ENCODE measurements at places on chromosomes 4 and X.

DNA sequence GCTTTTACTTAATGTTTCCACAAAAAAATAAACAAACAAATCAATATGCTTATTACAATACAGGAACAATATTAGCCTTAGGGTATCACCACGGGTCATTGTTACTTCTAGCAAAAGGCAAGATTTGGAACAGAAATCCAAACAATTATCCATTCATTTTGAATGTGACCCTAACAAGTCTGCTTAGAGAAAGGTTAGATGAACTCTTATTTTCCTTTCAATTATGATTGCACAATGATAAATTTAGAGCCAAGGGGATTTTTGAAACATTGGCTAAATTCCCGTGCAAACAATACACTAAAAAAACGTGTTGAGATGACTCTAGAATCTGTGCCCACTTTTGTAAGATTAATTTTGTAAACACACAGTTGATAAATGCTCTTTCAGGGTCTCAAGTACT lies 474.7 kb downstream of the PCDH7 start:
- DNase-seq, result no peak

DNA sequence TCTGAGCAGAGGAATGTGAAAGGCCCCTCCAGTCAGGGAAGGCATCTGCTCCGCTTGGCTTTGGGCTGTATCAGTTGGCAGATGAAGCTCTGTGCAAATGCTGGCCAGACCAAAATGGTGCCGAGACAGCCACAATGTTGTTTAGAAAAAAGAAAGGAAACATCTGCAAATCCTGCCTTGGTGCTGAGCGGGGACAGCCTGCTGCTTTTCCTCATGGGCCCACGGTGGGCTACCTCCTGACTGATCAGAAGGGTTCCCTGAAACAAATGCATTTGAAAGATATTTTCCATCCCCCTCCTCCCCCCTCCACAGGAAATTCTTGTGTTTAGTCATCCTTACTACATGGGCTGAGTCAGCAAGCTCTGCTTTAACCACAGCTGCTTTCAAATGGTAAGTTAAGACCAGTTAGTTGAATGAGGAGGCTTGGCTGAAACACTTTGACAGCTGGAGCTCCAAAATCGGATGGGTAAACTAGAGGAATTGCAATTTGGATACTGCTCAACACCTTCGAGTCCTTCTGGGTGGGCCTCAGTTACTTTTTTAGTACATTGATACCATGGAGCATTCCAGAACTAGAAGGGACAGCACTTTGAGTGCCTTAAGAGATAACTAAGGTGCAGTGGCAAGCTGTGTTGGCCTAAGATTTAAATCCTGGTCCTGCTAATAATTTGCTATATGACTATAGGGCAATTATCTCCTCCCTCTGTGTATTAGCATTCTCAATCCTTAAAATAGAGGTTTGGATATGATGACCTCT lies 36.0 kb downstream of the PLAC1 start:
- peak; percentile 42 for DNase-seq

- no peak for DNase-seq
These were observed 98.3 kb downstream of the GK start for GRCh38 chrX:30751497-30751896.

- no peak for DNase-seq
These were observed 1.9 kb downstream of the SLC9A7 start for GRCh38 chrX:46757052-46757451.

- peak; percentile 48 for DNase-seq
These were observed 14.1 kb downstream of the RAB40AL start for GRCh38 chrX:102950908-102951866.

- DNase-seq, result no peak
These were observed 6.9 kb downstream of the SH3TC1 start for GRCh38 chr4:8205749-8206611.

GRCh38 chr4:17232566-17233253 lies 279.2 kb downstream of the QDPR start:
- no peak for DNase-seq

DNA sequence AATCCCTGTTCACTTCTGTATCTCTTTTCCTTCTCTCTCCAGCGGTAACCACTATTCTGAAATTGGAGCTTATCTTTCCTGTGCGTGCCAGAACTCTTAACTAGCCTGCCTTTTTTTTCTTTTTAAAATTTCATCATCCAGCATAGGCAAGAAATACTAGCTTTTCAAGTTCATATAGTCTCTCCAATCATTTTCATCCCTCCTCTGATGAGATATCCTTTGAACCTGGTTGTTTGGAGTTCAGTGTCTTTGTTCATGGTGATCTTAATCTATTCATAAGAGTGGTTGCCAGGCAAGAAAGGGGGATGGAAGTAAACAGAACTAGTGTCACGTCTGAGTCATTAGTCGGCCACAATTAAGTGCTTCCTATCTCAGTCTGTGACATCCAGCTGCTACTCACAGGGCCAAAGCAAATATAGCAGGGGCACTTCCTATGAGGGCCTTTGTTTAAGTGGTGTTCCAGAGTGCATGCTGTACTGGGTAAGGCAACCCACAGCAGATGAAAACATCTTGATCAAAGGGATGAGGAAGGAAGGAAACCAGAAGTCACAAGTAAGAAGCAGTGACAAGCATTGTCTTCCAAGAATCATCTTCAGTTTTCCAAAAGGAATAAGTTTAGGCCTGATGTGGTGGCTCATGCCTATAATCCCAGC lies 56.4 kb upstream of the XIAP start:
- no peak for DNase-seq

- DNase-seq, result no peak
These were observed 132.6 kb upstream of the RPS6KA6 start for GRCh38 chrX:84320614-84321013.

GRCh38 chrX:77597511-77597910 lies 150.3 kb downstream of the FGF16 start:
- DNase-seq, result no peak

DNA sequence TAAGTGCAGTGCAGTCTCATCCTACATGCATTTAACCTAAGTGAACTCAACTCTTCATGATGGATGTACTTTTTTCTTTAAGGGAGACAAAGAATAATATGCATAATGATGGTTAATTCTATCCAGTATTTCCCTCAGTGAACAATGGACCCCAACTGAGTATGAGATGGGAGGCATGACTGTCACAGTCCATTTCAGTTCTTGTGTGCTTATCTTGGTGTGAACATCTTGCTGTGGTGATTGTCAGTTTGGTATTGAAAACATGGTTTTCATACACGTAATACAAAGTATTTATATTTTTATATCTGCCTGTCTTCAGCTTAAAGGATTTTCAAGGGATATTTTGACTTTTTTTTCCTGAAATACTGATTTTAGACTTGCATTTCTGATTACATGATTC lies 72.0 kb upstream of the NDUFC1 start:
- no peak for DNase-seq

- peak; percentile 15 for DNase-seq
These were observed 127.4 kb downstream of the GRIA3 start for GRCh38 chrX:123311486-123311885.

DNA sequence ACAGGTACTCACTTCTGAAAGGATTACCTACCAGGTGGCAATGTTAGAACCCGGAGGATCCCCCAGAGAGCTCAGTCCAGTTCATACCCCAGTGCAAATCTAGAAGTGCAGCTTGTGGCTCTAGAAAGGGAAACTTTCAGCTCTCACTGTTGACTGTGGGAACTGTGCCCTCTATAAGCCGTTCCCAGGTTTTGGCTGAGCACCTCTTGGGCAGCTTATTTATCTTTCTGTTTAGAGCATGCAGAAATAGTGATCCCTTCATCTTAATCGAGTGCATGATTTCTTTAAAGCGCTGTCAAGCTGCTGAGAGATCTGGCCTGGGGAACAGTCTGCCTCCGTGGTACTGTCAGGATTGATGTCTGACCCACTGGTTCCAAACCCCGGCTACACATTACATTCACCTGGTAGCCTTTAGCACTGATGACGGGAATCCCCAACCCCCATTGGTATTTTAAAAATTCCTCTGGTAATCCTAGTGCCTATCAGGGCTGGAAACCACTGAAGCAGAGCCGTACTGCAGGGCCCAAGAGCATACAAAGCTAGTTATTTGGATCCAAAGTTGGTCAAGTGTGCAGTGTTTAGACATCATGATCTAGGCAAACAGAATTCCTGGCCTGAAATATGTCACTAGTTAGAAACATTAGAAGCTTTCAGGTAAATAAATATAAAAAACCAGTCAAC lies 103.2 kb downstream of the KLHL8 start:
- peak; percentile 83 for DNase-seq

DNA sequence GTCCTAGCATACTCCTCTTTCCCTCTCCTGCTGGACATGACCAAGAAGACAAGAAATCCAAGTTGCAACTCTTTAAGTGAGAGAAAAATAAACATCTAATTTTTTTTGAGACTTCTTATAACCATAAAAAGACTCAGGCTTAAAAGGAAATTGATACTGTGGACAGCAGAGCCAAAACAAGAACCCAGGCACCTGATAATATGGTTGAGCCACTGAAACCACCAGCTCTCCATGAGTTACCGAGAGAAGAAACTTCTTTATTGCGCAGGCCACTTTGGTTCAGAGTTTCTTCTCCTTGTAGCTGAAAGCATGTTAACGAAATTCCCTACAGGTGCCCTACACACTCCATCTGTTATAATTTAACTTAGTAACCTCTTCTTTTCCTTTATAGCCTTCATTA lies 11.3 kb upstream of the SPCS3 start:
- DNase-seq, result no peak

GRCh38 chr4:10024303-10024702 lies 3.0 kb upstream of the SLC2A9 start:
- DNase-seq, result no peak

DNA sequence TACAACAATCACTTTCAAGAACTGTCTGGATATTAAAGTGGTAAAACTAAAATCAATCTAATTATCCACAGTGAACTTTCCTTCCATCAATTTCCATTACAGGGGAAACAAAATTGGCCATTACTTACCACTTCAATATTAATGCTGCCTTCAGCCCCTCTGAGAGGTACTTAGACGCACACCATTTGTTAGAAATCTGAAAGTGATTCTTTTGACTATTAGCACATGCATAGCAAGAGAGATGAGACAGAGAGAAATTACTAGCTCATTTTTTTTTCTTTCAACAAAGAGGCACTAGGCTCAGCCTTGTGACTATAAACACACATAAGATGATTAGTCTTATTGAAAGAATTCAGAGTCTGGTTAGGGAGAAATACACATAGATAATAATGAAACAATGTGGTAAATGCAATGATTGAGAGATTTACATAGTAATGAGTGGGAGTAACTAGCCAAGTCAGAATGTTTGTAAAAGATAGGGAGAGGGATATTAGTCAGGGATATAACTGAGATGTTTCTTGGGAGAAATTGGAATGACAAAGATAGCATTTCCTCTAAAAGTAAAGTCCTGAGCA lies 93.3 kb downstream of the YIPF7 start:
- DNase-seq, result no peak

GRCh38 chr4:78543424-78544125 lies 8.0 kb upstream of the ANXA3 start:
- DNase-seq, result no peak

DNA sequence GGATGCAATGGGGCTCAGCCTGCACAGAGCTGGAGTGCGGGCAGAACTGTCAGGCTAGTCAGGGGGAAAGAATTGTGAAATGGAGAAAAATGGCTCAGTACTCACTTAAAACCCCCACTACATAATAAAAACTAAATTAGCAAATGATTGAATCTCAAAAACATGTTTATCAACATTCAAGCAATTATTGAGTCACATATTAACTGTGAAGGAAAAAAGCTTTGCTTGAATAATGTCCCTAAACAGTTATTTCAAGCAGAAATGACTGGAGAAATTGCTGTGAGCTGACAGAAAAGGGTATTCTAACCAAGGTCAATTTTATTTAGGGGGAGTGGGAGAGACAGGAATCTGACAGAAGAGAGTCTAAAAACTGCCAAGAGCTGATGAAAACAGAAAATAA lies 37.4 kb downstream of the GPC3 start:
- no peak for DNase-seq

GRCh38 chr4:11514779-11515419 lies 86.2 kb upstream of the HS3ST1 start:
- DNase-seq, result no peak

DNA sequence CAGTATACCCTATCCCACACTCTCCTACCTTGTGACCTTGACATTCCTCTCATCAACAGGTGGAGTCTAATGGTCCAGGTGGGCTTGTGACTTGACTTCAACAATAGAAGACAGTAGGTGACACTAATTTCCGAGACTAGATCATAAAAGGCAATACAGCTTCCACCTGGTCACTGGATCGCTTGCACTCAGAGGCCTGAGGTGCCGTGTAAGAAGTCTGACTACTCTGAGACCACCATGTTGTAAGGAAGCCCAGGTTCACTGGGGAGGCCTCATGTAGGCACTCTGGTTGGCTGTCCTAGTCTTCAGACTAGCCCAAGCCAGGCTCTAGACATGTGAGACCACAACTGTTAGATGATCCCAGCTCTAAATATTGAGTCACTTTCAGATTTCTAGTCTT lies 370.4 kb downstream of the MID1IP1 start:
- DNase-seq, result no peak

GRCh38 chr4:178423366-178423765 lies 981.1 kb upstream of the AGA start:
- DNase-seq, result no peak

DNA sequence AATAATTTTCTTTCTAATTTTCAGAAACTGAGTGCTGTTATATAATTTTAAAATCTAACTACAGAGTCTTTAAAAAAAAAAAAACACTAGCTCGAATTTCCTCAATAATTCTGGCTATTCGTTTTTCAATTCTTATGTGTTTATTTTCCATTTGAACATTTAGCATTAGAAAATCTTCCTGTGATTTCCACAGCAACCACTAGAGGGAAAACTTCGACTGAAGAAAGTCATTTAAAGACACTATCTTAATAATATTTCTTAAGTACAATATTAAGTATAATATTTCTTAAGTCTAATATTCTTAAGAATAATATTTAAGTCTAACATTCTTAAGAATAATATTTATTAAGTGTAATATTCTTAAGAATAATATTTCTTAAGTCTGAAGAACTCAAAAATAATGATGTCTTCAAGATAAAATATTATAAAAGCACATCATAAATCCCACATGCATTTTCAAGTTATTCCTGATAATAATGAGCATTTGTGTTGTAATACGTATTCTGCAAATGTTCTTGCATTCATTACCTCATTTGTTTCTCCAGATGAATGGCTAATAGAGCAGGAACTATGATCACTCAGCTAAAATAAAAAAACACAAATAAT lies 118.4 kb upstream of the WDR17 start:
- peak; percentile 18 for DNase-seq

- DNase-seq, result no peak
These were observed 86.5 kb downstream of the GLRA3 start for GRCh38 chr4:174742561-174742960.

DNA sequence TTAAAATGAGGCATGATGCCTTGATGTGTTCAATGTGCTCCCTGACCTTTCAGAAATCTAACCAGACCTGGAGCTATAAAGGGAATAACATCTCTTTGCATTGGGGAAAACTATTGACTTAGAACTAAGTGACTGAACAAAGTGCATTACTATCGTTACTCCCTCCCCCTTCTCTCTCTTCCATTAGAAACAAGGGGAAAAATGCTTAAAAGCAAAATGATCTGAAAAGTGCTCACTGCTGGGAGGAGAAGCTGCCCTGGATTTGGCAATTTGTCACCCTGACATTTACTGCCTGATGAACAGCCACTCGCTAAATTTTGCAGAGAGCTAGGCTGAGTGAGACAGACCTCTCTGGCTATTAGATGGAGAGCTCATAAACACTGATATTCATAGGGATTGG lies 48.6 kb upstream of the PARM1 start:
- peak; percentile 46 for DNase-seq

- DNase-seq, result no peak
These were observed 54.3 kb downstream of the LRP2BP start for GRCh38 chr4:185341377-185341776.

All from left kidney (tissue), 8 donors.